Ascending aorta (tissue), 2 donors: ENCODE measurements at places on chromosomes 12 and 14.
A peak's percentile ranks its signal among the peaks of the same experiment; 100 is the strongest.

DNA sequence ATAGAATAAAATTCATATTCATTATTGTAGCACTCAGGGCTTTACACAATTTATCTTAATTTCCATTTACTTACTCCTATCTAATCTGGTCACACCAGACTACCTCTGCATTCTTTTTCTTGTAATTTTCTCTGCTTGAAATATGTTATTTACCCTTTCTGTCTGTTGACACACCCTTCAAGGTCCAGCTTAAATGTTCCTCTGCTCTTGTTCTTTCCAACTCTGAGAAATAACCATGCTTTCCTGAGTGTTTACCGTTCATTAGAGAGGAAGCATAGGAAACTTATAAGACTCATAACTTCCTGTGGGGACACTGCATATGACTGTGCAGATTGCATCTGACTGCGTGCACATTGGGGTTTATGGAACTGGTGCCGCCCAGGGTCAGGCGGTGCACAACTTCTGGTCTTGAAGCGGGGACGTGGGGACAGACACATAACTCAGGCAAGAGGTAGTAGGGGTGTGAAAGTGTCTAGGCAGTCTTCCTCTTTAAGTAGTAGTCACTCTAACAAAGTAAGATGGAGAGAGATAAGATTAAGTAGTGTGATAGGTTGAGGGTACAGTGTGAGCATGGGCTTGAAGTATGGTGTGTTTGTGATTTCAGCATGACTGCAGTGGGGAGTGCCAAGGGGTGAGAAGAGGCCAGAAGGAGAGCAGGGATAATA, 42.6 kb upstream of the FOXJ2 start:
- no peak for DNase-seq

GRCh38 chr12:43436597-43436996, 115.4 kb downstream of the ADAMTS20 start:
- no peak for DNase-seq

DNA sequence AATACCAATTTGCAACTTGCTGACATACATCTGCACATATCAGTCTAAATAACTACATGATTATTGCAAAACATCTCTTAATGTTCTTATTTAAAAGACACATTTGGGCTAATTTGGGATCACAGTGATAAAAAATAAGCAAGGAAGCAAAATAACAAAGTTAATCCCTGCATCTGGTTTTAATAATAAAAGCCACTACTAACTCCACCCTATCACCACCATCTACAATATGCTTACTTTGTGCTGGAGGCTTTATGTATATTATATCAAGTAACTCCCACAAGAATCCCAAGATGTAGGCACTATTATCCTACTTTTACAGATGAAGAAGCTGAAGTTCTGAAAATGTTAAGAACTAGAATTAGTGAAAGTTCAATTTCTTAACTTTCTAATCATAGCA, 45.7 kb downstream of the TAOK3 start:
- no peak for DNase-seq

GRCh38 chr12:41992022-41992421, 152.7 kb downstream of the GXYLT1 start:
- no peak for DNase-seq

- DNase-seq, result no peak
These were observed 165.7 kb upstream of the STXBP6 start for GRCh38 chr14:25215607-25216006.

- DNase-seq, result no peak
These were observed 112.5 kb downstream of the ALX1 start for GRCh38 chr12:85392508-85392907.

DNA sequence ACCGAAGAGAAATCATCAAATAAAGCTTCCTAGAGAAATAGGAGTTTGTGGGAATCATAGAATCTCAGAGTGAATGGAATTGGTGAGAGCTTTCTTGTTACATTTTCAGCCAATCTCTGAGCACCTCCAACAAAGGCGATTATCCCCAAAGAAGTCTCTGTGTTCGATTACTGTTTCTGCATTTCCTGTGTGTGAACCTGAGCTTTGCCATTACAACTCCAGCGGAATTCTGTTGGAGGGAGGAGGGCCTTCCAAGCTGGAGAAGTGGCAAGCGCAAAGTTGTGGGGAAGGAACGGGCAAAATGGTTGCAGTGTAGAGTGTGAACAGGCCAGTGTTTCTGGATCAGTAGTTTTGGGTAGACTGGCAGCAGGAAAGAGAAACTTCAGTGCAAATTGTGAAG, 23.1 kb downstream of the TMEM117 start:
- no peak for DNase-seq

DNA sequence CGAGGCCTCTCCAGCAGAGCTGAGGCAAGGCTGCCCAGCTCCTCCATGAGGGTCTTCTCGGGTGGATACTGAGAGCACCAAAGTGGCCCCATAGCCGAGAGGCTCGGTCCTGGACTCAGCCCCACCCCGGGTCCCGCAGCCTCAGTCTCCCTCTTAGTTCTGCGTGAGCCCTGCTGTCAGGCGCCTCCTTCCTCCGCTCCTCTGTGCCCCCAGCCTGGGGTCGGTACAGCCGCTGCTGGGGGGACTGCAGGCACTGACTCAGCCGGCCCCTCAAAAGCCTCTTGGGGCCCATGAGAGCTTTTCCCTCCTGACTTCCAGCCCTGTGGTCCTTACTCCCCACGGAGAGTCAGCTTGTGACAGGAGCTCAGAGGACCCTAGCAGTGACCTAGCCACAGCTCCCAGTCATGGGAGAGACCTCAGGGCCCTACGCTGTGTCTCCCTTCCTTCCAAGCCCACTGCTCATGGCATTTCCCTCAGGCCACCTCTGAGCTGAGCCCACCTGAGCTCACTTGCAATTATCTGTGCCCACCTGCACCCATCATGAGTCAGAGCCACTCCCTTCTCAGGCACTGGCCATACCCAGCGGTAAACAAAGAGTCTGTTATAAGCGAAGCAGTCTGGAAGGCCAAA, 295.0 kb upstream of the RTL1 start:
- DNase-seq, result peak; percentile 54

- DNase-seq, result no peak
These were observed 14.5 kb upstream of the FLVCR2 start for GRCh38 chr14:75563931-75564330.

GRCh38 chr12:4506870-4507269, 31.8 kb upstream of the RAD51AP1 start:
- no peak for DNase-seq

GRCh38 chr12:31119192-31119802, 45.6 kb downstream of the DDX11 start:
- no peak for DNase-seq

GRCh38 chr12:113647048-113647447, 175.4 kb upstream of the LHX5 start:
- no peak for DNase-seq

GRCh38 chr12:52419656-52420055, 13.5 kb upstream of the KRT82 start:
- DNase-seq, result no peak

DNA sequence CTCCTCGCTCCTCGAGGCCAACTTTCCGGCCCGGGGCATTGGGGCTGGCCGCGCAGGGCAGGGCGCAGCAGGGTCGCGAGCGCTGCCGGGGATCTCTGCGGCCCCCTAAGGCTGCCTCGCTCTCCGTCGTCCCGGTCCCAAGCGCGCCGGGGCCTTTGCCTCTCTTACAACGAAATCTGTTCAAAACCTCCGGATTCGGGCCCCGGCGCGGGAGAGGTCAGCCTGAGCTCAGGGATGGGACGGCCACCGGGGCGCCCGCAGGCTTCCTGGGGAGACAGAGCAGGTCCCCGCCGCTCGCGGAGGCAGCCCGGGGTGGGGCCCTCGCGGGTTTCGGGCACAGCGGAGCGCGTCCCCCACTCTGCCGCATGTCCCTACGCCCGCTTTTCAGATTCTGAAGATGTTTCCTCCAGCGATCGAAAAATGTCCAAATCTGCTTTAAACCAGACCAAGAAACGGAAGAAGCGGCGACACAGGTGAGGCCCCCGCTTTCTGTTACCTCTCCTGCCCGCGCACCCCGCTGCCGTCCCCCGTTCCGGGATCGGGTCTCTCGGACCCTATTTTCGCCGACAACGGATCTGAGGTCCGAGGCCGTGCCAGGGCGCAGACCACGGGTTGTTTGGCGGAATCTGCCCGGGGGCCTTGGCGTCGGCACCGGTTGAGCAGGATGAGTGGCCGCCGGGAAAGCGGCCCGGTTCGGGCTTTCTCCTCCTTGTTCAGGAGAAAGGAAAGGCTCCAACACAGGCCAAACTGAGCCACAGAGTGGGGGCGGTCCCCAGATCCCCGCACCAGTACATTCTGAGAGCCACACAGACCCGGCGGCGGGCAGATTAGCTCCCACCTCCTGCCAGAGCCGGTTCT, 1.8 kb downstream of the VSX2 start:
- no peak for DNase-seq

DNA sequence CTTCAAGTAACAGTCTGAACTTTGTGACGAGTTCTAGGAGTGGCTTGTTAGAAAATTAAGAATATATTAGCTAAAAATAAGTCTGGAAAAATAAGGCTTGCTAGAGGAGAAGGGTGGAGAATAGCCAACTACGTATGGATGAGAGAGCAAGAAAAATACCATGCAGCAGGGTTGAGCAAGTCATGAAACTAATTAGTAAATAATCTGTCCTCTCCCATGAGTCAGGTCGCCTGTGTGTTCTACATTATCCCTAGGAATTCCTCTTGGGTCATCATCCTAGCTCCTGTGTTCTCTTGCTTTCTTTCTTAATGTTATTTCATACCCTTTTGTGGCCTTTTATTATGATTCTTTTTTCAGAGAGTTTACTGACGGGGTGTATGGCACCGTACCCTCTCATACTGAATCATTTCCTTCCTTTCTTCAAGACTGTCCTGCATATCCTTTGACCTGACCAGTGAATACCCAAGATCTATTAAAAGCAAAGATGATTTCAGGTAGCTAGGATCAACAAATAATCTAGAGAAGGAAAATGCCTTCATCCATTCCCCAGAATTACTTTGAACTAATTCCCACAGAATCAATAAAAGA, 177.2 kb upstream of the NPAS3 start:
- no peak for DNase-seq

- DNase-seq, result no peak
These were observed 240.0 kb upstream of the TMEM132C start for GRCh38 chr12:128026696-128027574.

GRCh38 chr12:46237371-46238045, 31.3 kb downstream of the SLC38A1 start:
- no peak for DNase-seq

- no peak for DNase-seq
These were observed 40.1 kb downstream of the ZNF664 start for GRCh38 chr12:124013073-124013472.

DNA sequence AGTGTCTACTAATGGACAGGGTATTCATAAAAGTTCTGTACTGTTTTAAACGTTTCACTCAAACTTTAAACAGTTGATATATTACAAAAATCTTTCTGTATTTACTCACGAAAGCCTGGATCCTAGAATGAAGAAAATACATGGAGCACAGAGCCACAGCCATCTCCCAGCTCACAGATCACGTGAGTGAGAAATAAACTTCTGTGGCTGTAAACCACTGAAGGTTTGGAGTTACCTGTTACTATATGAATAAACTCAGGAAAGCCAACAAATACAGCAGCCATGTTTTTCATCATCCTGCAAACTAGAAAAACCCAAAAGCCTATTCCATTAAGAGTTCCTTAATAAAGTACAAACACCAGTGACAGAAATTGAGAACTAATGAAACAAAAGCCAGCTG, 867 bp upstream of the TDG start:
- no peak for DNase-seq

DNA sequence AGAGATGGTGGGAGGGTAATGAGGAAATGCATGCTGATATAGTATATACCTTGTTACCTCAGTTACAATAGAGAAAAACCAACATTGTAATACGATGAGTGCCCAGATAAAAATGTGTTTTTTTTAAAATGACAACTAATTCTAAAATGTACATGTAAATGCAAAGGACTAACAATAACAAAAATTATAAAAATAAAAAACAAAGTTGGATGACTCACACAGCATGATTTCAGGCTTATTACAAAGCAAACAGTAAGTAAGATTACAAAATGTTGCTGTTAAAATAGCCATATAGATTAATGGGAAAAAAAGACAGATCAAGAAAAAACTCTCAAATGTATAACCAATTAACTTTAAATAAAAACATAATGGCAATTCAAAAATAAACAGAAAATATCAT, 1099.4 kb downstream of the FSCB start:
- DNase-seq, result no peak

DNA sequence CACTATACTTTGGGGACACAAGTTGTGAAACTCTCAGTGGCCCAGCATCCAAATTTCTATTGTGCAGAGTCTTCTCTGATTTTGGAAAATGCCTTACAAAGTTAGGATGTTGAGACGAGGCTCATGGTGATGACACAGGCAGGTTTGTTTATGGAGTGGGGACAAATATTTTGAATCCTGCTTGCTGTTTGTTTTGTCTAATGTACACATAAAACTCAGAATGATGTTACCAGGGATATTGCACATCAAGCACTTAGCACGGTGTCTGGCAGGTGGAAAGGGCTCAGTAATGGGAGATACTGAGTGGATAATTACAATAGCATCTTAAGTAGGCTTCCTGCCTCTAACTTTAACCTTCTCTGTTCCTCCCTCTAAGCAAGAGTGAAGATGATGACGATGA, 628.9 kb upstream of the TBX3 start:
- DNase-seq, result no peak

- no peak for DNase-seq
These were observed 1.4 kb upstream of the KIF5A start for GRCh38 chr12:57548488-57548887.

DNA sequence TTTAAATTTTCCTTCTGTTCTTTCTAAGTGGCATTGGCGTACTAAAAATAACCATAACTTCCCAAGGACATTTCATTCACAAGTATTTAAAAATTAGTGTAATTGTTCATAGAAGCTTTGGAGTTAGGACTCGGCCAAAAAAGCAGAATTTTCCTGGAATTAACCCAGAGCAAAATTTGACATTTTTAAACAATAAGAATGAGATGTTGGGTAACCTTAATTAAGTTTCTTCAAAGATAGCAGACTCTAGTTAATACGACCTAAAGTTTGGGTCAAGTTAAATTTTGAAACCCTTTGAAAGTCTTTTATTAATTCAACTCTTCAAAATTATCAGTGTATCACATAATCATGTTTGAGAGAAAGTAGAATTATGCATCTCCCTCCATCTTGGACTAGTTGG, 118.3 kb downstream of the AKAP6 start:
- DNase-seq, result no peak

GRCh38 chr12:68614105-68614679, 3.5 kb downstream of the RAP1B start:
- DNase-seq, result no peak

DNA sequence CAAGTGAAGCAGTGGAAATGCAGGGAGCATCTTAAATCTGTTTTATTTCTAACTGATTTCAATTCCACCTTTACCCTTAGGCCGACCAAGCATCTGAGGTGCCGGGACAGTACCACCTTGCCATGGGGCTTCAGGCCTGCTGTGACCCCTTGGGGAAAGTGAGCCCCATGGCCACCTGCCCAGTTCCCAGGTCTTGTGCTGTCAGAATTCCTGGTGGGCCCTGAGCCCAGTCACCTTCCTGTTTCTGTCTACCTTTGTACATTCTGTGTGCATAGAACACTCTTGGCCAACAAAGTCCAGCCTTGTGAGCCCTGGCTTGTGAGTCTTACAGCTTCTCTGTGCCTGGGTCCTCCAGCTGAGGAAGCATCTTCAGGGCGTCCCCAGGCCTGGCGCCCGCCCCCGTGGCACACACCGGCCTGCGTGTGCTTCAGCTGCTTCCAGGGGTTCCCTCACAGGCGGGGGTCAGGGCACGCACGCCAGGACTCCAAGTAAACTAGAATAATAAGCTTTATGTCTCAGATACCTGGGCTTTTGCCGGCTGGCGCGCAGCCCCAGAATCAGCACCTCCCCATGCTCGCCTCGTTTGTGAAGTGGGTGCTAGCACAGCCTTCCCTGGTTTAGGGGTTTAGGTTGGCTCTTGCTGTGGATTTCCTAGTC, 10.3 kb downstream of the ZFYVE21 start:
- DNase-seq, result no peak
